ENCODE measurements at places on chromosomes 16 and 17.

GRCh38 chr16:86577314-86577971, 906 bp upstream of the FOXL1 start:
- no peak for DNase-seq

GRCh38 chr17:34243364-34244320, 11.4 kb upstream of the CCL2 start:
- no peak for DNase-seq

GRCh38 chr17:19770985-19771735, 23.1 kb upstream of the ALDH3A1 start:
- no peak for DNase-seq

- DNase-seq = peak; percentile 93
Measured at GRCh38 chr17:77572065-77572601, 386.4 kb upstream of the TNRC6C start.

DNA sequence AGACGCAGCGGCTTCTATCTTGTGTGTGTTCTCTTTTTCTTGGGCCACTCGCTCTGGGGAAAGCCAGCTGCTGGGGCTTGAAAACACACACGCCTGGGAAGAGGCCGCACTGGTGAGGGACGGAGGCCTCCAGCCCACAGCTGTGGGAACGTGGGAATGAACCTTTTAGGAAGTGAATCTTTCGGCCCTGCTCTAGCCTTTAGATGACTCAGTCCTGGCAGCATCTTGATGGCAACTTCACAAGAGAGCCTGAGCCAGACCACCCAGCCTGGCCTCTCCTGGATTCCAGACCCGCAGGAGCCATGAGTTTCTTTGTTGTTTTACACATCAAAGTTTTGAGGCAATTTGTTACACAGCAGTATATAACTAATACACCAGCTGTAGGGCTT, 2.2 kb upstream of the PDPK1 start:
- no peak for DNase-seq
